Stimulated activated CD4-positive, alpha-beta T cell treated with anti-CD3 and anti-CD28 coated beads, Interleukin-1b, Interleukin-23, amount 100 ng/mL, for 1 hour (primary cell): ENCODE measurements at places on chromosomes 1 and 21.

DNA sequence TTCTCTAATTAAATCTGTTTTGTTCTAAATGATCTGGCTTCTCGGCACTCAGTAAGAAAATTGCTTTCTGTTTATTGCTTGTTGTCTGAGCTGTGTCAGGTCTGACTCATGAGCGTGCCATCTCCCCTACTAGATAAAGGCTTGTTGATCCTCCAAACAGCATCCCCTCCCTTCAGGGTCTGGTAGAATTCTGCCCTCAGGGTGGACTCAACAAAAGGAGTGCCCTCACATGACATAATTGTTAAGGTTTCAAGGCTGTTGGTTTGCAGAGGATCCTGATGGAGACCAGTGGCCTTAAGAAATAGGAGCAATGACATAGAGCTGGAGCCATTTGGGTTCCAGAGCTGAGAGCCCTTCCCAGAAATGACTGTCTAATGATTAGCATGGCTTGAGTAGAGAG is 36.0 kb upstream of the ATP2B4 start:
- no peak for DNase-seq

DNA sequence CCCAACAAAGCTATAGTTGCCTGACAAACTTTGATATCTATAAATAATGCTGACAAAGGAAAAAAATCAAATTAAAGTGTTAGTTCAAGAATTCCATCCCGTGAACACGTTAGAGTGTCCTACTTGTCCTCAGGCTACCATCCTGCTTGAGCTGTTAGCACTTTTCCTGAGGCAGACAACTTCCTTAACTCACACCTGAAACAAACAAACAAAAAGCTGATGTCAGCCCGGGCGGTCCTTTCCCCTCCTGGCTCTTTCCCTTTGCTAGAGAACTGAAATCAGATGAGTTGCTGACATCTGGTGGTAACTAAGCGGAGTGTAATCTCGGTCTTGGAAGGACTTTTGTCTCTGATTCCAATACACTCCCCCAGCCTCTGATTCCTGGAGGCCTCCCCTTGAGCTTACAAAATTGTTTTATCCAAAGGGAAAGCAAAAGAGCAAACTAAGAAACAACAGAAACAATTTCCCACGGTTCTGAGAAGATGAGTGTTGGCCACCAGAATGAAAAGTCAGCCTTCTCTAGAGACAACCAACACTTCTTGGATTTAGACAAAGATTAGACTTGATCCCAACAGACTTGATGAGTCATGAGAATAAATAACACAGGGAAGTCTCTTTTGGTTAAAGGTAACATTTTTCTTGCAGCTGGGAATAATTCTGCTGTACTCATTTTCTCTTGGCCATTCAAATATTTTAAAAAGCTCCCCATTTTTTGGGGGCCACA is 135.4 kb downstream of the PROX1 start:
- DNase-seq: peak; percentile 1

DNA sequence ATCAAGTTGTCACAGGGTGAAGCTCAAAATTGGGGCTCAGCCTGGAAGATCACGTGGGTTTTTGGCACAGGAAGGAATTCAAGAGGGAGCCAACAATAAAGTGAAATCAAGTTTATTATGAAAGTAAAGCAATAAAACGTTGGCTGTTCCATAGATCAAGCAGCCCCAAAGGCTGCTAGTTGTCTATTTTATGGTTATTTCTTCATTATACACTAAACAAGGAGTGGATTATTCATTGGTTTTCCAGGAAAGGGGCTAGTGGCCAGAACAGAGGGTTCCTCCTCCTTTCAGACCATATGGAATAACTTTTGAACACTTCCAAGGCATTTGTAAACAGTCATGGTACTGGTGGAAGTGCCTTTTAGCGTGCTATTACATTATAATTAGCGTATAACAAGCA is 723.5 kb upstream of the ADAMTS5 start:
- DNase-seq: no peak

GRCh38 chr1:199982606-199983005 is 44.9 kb upstream of the NR5A2 start:
- DNase-seq: no peak

- DNase-seq: no peak
Observed at GRCh38 chr1:118294875-118295642, 110.0 kb upstream of the SPAG17 start.

DNA sequence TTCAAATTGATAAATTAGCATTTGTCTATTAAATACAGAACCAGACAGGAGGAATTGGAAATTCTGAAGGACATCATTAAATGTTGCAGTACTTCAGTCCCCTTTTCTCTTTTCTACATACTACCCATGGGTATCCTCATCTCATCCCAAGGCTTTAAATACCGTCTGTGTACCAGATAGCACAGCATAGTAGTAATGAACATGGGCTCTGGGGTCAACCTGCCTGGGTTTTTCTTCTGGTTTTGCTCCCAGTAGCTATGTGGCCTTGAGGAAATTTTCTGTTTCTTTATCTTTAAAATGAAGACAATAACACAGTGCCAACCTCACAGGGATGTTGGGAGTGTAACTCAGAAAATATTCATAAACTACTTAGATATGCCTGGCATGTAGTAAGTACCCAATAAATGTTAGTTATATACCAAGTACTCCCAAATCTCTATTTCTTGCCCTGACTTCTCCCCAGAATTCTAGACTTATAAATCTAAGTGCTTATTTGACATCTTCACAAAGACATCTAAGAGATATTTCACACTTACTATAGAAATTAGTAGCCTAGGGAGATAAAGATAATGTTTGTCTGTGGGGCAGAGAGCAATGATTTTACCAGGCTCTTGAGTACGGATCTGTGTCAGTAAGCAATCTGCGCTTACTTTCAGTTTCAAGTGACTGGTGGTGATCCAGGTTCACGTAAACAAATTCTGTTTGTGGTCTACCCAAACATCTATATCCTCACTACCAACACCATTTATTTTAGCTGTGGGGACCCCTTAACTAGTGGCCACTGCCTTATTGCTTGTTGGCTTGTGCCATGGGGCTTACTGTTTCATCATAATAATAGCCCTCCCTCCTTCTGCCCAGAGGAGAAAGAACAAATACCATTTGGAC is 37.3 kb downstream of the VANGL2 start:
- DNase-seq: no peak

DNA sequence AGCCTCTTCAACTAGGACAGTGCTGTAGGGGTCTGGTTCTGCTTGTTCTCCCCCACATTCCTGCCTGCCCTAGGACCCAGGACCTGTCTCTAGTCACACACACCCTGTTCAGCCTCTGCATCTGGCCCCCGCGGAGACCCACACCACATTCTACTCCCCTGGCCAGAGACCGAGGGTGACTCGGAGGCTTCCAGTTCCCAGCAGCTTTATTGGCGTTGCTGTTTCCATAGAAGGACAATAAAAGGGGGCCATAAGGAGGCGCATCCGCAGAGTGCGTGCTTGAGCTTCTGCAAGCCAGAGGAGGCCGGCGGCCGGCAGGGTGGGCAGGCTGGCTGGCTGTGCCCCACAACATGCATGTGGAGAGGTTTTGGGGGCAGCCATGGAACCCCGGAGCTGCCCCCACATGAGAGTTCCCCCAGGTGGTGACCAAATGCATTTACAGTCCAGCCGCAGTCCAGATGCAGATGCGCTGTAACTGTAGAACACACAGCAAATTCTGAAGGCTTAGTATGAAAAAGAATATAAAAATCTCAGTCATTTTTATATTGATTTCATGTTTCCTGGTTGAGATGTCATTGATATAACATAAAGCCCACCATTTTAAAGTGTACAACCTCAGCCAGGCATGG is 52.4 kb downstream of the PDE9A start:
- DNase-seq: no peak

- no peak for DNase-seq
Observed at GRCh38 chr1:86778569-86779239, 74.3 kb downstream of the SH3GLB1 start.

- no peak for DNase-seq
Observed at GRCh38 chr1:86082183-86082582, 74.4 kb downstream of the COL24A1 start.

GRCh38 chr1:245437369-245438062 is 282.7 kb downstream of the KIF26B start:
- DNase-seq: no peak

DNA sequence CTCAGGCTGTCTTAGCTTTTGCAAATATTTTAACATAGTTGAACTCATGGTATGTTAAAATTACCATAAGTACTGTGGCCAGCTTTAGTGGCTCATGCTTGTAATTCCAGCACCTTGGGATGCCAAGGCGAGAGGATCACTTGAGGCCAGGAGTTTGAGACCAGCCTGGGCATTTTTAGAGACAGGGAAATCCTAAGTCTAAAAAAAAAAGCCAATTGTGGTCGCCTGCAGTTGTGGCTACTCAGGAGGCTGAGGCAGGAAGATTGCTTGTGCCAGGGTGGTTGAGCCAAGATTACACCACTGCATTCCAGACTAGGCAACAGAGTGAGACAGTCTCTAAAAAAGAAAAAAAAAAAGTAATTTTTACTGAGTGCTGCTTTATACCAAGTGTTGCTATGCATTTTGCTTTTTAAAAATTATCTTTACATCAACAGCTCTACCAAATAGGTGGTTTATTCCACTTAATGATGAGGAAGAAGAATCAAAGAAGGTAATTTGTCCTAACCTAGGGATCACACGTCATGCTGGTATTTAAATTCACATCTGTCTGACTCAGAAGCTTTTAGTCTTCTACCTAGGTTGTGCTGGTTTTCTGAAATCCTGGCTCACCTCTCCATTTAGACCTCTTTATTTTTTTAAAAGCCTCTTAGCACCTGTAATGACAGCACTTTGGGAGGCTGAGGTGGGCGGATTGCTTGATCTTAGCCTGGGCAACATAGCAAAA is 16.8 kb downstream of the PPP1R12B start:
- DNase-seq: no peak

DNA sequence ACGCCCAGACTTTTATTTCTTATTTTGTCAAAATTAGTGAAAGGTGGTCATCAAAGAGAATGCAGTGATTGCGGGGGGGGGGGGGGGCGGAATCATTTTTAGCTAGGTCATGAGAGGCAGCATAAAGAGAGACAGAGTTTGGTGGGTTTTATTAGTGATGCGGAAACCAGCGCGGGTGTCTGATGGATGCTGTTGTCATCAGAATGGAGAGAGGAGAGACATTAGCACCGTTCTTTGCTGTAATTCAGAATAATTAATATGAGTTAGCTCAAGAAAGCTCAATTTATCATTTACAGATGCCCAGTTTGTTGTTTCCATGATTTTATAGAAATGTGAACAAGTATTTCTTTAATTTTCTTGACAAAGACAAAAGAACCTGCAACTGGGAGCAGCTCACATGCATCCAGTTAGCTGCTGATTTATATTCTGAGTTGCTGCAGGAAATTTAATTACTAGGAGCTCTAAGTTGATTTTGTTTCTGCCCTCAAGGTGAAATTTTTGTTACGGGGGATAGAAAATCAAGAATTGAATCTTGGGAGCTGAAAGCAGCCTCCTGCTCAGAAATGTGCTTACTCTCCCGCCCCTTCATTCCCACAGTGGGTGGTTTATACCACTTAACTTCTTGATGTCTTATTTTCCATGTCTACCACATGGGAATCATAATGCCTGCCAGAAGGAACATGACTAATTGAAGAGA is 133.4 kb upstream of the MAP1LC3C start:
- DNase-seq: no peak

GRCh38 chr1:232868793-232869491 is 63.7 kb downstream of the MAP10 start:
- no peak for DNase-seq

DNA sequence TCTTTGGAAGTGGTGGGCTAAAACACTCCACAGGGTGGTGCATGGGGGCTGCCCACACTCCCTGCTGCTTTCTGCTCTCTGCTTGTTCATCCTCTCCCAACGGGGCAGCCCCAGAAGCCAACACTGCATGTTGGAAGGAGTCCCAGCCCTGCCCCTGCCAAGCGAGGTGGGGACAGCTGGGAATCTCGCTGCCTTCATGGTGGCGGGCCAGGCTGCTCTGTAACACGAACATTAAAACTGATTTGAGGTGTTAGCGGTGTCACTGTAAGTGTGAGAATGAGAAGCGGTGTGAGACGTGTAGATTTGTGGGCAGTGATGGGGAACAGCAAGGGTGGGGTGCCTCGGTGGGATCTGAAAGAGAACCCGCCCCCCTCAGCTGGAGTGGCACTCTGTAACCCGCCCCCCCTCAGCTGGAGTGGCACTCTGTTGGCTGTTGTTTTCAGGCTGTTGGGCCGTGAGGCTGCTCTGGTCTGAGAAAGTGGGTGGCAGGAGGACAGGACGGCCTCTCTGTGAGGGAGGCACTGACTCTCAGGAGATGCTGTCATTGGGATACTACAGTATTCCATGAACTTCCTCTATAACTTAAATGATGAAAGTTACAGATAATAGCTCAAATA is 80.9 kb downstream of the PCBP3 start:
- no peak for DNase-seq

- no peak for DNase-seq
Observed at GRCh38 chr1:54806931-54807611, 5.9 kb upstream of the TTC22 start.

DNA sequence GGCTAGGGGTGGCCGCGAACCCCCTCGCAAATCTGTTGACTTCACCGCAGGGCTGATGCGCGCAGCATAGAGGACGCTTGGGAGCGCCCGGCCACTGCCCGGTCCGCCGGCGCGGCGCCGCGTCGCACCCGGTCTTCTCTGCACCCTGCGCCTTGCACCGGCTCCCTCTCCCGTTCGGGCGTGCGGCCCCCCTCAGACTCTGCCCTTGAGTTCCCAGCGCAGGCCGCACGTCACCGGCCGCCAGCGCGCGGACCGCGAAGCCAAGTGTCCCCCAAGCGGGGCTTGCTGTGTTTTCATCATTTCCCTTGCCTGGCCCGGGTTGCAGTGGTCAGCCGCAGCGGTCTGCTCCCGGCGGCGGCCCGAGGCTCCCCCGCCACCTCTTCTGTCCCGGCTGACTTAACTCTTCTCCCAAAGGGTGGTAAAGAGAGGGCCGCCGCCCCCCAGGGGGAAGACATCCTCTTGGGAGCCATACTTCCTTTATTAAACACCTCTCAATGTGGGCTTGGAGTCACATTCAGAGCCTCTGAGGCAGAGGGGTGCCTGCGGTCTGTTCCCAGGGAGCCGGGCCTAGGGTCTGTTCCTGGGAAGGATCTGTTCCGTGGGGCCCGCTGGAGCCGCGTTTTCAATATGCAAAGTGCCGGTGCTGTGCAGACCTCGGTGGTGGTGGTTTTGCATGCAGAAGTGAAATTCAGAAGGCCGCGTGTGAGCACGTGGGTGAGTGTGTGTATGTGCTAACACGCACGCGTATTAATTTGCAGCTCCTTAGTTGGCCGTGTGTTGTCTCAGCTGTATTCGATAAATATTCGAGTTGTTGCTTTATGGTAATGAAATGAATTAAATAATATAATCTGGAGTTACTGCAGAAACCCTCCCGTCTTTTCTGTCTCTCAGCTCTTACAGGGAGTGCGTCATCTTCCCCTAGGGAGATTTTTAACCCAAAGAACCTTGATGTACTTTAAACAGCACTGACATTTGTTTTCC is 17.6 kb downstream of the PBX1 start:
- no peak for DNase-seq

DNA sequence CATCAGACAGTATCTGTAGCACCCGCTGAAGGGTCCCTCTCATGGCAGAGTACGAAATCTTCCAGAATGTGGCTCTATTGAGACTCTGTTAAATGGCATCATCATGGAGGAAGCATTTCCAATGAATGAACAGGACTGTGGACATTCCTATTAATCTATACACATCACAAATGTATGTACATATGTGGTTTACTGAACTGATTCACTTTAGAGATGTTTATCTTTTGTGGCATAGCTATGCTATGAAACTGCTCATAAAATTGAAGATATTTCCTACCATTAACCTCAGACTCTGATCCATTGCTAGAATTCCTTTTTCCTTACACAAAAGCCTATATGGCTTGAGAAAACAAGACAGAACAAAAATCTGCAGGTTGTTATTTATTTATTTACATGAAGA is 259.6 kb upstream of the RRP15 start:
- DNase-seq: no peak
